ENCODE measurements at places on chromosomes 1 and 21.

DNA sequence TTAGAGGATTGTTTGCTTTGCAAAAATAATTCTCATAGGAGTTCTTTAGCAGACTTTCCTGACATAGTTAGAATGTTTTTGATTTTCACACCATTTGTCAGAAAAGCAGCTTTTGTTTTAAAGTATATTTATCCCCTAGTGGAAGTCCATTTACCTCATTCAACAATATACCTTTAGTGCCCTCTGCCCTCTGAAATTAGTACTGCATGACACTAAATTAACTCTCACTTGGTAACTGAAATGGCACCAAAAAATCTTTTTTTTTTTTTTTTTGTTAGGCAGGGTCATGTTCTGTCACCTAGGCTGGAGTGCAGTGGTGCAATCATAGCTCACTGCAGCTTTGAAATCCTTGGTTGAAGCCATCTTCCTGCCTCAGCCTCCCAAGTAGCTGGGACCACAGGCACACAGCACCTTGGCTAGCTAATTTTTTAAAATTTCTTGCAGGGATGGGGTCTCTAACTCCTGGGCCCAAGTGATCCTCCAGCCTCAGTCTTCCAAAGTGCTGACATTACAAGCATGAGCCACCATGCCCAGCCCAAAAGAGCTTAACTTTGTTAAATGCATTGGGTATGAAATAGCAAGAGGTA, 13.6 kb downstream of the LRRC42 start:
- DNase-seq = no peak

- no peak for DNase-seq
Measured at GRCh38 chr21:37866027-37866426, 50.2 kb downstream of the KCNJ6 start.

- no peak for DNase-seq
Measured at GRCh38 chr1:96370757-96371156, 350.8 kb upstream of the PTBP2 start.

DNA sequence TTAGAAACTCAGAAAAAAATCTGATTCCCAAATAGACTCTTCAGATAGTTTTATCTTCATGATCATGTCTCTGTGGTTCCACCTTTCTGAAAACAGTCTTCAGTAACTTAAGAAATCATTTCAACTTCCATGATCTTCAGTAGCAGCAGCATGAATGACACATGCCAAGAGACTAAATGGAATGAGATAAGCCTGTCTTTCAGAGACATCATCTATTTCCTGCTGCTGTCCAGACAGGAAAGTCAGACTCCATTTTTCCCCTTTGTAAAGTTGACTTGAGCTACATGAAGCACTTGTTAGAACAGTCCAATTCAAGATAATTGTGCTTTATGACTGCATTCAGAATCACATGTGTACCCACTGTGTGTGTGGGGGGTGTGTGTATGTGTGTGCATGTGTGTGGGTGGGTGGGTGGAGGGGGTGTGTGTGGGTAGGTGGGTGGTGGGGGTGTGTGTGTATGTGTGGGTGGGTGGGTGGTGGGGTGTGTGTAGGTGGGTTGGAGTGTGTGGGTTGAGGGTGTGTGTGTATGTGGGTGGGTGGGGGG, 58.8 kb downstream of the CLIC4 start:
- no peak for DNase-seq

- DNase-seq = no peak
Measured at GRCh38 chr21:35358008-35358407, 308.9 kb upstream of the RUNX1 start.

DNA sequence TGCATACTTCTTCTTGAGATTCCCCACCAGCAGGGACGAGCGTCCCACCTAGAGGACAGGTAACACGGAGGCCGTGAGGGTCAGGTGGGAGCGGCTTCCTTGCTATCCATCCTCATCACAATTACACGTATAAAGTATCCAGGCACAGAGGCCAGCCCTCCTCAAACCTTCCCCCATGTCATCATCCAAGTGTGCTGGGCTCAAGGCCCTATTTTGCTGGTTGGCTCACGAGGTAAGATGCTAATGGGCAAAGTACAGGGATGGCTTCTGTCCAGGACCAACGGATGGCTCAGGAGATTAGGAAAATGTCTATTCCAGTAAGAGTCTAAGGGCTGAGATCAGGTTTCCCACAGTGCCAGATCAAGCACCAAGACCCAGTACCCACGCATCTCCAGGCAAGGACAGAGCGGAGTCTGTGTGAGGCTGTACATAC, 11.5 kb upstream of the A3GALT2 start:
- no peak for DNase-seq

- no peak for DNase-seq
Measured at GRCh38 chr21:43193088-43193650, 24.4 kb downstream of the CRYAA start.

- DNase-seq = no peak
Measured at GRCh38 chr1:214793708-214794107, 190.7 kb downstream of the CENPF start.

DNA sequence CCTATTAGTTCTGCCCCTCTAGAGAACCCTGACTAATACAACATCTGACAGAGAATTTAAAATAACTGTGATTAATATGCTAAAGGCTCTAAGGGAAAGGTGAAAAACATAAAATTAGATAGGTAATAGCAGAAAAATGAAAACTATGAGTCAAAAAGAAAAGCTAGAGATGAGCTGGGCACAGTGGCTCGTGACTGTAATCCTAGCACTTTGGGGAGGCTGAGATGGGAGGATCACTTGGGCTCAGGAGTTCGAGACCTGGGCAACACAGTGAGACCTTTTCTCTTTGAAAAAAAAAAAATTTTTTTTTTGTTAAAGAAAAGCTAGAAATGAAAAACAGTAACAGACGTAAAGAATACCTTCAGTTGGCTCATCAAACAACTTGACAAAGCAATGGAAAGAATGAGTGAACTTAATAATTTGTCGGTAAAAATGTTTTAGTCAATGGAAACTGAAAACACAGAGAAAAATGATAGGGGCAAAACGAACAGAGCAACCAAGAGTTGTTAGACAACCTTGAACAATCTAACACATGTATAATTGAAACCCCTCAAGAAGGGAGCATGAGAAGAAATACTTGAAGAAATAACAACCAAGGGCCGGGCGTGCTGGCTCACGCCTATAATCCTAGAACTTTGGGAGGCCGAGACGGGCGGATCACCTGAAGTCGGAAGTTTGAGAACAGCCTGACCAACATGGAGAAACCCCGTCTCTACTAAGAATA, 132.9 kb upstream of the GFI1 start:
- DNase-seq = no peak

DNA sequence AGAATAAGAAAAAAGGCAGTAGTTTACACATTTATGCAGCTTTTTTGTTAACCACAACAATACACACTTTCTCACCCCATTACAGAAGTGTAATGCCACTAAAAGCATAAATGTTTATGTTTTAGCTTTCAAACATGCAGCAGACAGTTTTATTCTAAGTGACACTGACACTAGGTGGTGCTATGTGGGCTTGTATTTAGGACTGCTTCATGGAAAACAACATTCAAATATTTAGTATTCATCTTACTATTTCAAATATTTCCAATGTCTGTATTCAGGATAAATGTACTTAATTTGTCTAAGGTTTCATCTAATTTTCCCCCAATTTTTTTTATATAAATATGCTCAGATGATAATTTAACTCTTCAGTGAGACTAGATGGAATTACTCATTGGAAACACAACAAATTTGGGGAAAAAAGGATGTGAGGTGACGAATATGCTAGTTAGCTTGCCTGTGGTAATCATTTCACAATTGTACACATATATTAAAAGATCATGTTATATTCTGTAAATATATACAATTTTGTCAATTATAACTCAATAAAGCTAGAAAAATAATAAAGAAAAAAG, 71.4 kb downstream of the USP1 start:
- DNase-seq = no peak

- no peak for DNase-seq
Measured at GRCh38 chr1:35577071-35577998, 4.2 kb downstream of the TFAP2E start.

DNA sequence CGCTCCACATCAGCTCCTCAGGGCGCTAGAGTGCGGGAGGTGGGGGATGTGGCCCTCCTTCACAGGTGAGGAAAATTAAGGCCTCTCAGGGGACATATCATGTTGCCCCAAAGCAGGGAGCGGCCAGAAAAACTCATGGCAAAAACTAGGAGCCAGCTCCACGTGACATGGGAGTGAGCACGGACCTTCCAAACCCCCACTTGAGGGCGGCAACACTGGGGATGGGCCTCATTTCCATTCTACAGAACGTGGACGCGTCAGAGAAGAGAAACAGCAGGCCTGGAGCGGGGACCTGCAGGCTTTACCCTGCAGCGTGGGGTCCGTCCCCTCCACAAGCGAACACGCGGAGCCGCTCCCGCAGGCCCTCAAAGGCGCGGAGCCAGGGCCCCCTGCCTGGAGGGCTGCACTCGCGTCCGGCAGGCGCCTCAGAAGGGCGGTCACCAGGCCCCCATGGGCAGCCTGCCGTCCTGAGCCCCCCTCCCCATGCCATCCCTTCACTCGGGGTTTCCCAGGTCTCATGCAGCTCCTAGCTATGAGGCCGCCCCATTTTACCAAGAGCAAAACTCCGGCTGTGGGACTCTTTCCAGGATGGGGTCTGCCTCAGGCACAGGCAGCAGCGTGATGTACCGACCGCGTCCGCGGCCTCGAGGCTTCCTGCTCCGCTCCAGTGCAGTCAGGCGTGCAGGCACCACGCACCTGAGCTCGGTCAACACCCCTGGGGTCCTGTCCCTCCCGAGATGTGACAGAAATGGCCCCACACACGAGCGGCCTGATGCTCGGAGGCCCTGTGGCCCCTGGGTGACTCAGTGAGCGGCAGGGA, 5.5 kb downstream of the CFAP410 start:
- no peak for DNase-seq

GRCh38 chr1:9875636-9876000, 34.5 kb downstream of the CTNNBIP1 start:
- DNase-seq = no peak

- DNase-seq = no peak
Measured at GRCh38 chr1:4176841-4177240, 276.8 kb upstream of the C1orf174 start.

DNA sequence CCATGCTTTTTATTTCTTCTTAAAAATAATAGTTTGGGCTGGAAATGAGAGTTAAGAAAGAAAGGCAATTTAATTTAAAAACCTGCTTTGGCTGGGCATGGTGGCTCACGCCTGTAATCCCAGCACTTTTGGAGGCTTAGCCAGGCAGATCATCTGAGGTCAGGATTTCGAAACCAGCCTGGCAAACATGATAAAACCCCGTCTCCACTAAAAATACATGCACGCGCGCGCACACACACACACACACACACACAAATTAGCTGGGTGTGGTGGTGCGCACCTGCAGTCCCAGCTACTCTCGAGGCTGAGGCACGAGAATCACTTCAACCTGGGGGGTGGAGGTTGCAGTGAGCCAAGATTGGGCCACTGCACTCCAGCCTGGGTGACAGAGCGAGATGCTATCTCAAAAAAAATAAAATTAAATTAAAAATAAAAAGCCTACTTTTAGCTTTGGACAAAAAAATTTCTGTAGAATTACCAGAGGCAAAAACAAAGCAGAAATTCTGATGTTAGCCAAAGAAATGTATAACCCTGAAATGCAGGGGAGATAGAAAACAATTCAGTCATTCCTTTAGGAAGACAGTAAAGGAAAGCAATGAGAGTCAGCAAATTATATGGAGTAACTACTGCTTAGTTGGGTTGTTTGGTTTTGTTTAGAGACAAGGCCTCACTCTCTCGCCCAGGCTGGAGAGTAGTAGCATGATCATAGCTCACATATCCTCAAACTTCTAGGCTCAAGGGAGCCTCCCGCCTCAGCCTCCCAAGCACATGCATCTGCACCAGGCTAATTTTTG, 15.7 kb upstream of the IPP start:
- no peak for DNase-seq

- no peak for DNase-seq
Measured at GRCh38 chr1:90721210-90722194, 4.4 kb upstream of the BARHL2 start.

- no peak for DNase-seq
Measured at GRCh38 chr1:218069180-218069579, 215.9 kb upstream of the RRP15 start.

DNA sequence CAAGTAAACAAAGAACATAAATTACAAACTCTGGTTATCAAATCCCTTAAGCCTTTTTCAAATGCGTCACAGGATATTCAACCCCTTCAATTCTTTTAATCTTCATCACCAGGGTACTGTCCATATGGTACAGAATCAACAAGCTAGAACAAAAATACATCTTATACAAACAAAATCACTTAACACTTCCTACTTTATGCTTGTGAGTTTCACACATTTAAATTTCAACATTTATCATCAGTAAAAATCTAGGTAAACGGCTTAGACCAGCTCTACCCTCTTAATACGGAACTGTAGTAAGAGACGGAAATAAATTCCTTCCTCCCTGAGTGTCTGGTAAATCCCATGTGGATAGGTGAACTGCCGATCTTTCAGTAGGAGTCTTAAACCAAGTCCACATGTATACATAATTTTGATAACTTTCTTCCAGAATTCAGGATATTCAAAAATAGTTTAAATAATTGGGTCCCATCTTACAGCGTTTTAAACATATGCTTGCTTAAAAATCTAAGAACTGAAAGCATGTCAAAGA, 1.0 kb downstream of the CCDC181 start:
- DNase-seq = no peak

- no peak for DNase-seq
Measured at GRCh38 chr1:53048960-53049573, 12.9 kb upstream of the PODN start.

DNA sequence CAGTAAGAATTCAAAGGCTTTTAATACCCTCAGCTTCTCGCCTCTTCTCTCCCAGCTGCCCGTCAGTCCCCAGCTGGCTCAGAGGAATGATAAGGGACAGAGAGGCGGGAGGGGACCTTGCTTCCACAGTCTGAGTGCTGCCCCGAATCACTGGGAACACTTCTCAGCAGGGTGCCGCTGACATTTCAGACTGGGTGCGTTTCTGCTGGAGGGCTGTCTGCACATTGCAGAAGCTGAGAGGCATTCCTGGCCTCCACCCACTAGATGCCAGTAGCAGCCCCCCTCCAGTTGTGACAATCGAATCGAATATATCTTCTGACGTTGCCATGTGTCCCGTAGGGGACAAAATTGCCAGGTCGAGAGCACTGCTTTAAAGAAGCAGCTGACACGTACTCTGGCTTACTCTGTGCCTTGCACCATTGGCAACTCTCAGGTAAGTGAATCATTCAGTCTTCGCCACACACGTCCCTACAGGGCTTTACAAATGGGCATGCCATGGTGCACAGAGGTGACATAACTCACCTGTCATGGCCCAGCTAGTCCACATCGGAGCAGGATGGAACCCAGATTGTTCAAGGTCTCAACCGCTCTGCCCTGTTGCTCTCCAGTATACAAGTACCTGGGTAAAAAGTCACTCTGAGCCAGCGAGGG, 23.9 kb downstream of the CTNNBIP1 start:
- DNase-seq = no peak

- no peak for DNase-seq
Measured at GRCh38 chr1:245433561-245433960, 278.8 kb downstream of the KIF26B start.

GRCh38 chr1:113333056-113333455, 57.3 kb upstream of the MAGI3 start:
- DNase-seq = no peak

GRCh38 chr1:183770816-183771128, 34.1 kb upstream of the RGL1 start:
- DNase-seq = no peak

- no peak for DNase-seq
Measured at GRCh38 chr1:215082532-215083382, at the start of gene KCNK2. Gene KCNK2 (plus strand): TSS chr1:215082737. CDS start chr1:215083386, 649 bp downstream.

Data from activated T-helper 1 cell treated with anti-CD3 and anti-CD28 coated beads, Interleukin-2, amount 50 U/mL, for 16 hours (primary cell).